ENCODE measurements at places on chromosomes 4 and X. TPM values are rescaled to one million over a fixed set of nuclear protein-coding genes. Genes with fewer than 3 reads are reported as not detected.

APBB2 gene
- total RNA-seq = 11.0 TPM

- no peak overlapping the region for H3K27ac ChIP-seq
- H3K36me3 ChIP-seq = peaks cover 2% of the 10 kb centered on the region
- no peak overlapping the region for H3K4me3 ChIP-seq
- peaks cover 47% of the 10 kb centered on the region for H3K4me1 ChIP-seq
- H3K27me3 ChIP-seq = no peaks in the 10 kb centered on the region
These were observed 4.8 kb upstream of the EXOSC9 start for GRCh38 chr4:121796283-121796682.

DNA sequence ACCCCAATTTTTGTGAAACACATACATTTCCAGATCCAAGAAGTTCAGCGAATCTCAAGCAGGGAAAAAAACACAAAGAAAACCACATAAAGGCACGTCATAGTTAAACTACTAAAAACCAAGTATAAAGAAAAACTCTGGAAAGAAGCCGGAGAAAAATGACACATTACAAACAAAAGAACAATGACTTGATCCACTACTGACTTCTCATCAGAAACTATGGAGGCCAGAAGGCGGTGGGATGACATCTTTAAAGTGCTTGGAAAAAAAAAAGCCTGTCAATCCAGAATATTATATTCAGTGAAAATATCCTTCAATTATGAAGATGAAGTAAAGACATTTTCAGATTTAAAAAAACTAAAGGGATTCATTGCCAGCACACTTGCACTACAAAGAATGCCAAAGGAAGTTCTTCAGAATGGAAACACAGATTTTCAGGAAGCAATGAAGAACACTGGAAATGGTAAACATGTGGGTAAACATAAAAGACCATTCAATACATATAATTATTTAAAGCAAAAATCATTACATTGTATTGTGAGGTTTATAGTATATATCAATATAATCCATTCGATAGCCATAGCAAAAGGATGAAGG is 32.6 kb upstream of the PPP2R2C start:
- H3K4me1 ChIP-seq = no peaks in the 10 kb centered on the region
- no peak for DNase-seq
- H3K4me3 ChIP-seq = no peak overlapping the region
- no peak overlapping the region for H3K27ac ChIP-seq
- H3K36me3 ChIP-seq = no peaks in the 10 kb centered on the region

DNA sequence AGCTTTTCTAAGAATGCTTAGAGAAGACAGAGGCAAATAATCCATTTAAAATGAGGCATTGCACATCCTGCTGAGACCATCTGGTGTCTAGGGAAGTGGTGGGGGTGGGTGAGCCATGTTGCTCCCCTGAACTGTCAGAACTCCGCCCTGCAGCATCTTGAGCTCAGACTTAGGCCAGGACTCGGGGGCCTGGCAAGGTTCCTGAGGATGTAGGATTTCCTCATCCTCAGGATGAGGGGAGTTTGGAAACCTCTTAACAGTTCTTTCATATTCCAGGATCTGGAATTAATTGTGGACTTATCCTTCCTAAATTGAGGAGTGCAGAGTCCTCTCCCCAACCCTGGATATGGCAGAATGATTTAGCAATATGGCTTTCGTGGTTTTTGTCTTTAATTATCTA is 6.6 kb downstream of the TLL1 start:
- peaks cover 23% of the 10 kb centered on the region for H3K27me3 ChIP-seq
- no peaks in the 10 kb centered on the region for H3K36me3 ChIP-seq
- DNase-seq = no peak
- no peak overlapping the region for H3K27ac ChIP-seq

PRDM5 gene
- not detected for total RNA-seq

- peaks cover 22% of the 10 kb centered on the region for H3K4me1 ChIP-seq
- peak; percentile 8 for DNase-seq
- H3K36me3 ChIP-seq = peaks cover 2% of the 10 kb centered on the region
- H3K4me3 ChIP-seq = peak overlapping the region; percentile 87
These were observed 895 bp downstream of the SMIM14 start for GRCh38 chr4:39637586-39638353.

PPP2R2C gene
- total RNA-seq = not detected

RNF212 gene
- 0.93 TPM for total RNA-seq

DNA sequence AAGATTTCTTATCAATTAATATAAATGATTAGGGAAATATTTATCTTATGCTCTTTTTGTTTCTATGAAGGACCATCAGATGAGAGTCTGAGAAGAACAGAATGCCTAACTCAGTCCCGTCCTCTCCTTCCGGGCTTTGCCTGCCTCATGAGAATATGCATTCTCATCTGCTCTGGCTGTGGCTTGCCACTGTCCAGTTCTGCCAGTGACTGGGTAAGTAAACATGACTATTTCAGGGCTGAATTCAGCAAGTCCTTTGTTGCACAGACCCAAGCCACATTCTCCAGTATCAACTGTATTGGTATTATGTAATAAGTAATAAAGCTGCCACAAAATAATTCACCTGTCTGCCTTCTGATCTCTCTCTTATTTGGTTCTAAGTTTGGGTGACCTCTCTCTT is 110.7 kb downstream of the WDFY3 start:
- H3K4me1 ChIP-seq = no peaks in the 10 kb centered on the region
- no peaks in the 10 kb centered on the region for H3K36me3 ChIP-seq
- no peak overlapping the region for H3K27ac ChIP-seq
- peaks cover 2% of the 10 kb centered on the region for H3K27me3 ChIP-seq

RAB40AL gene
- 0.44 TPM for total RNA-seq

NDST4 gene
- not detected for total RNA-seq

SLC38A5 gene
- total RNA-seq = 205 TPM

GRCh38 chr4:146260521-146260920 is 46.2 kb downstream of the REELD1 start:
- H3K27ac ChIP-seq = no peak overlapping the region
- no peak overlapping the region for H3K4me3 ChIP-seq
- H3K27me3 ChIP-seq = no peaks in the 10 kb centered on the region
- DNase-seq = no peak

DCAF8L2 gene
- not detected for total RNA-seq

BMP2K gene
- 21.9 TPM for total RNA-seq

DNA sequence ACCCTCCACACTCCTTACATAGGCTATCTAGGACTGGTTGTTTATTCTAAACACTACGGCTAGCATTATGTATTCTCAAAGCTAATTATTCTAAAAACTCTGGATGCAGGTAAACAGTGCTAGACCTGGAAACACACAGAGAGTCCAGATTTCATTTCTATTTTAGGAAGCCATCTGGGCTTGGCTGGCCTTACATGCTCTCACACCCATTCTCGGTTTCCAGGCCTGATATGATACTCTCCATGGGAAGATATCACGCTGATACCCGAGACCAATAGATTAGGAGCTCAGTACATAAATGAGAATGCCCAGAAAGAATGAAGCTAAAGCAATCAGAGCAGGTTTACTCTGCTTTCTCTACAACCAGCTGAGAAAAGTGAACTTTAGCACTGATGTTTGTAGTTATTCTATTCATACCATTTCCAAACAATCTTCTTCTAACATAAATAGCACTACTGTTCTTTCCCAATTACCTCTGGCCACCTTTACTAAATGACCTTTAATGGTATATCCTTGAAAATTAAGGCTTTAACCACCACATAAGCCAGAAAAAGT is 973.3 kb downstream of the PCDH18 start:
- no peak overlapping the region for H3K27ac ChIP-seq
- H3K27me3 ChIP-seq = no peaks in the 10 kb centered on the region
- no peak overlapping the region for H3K4me3 ChIP-seq
- no peaks in the 10 kb centered on the region for H3K36me3 ChIP-seq

ZNF280C gene
- total RNA-seq = 7.4 TPM

IL13RA2 gene
- not detected for total RNA-seq

GRCh38 chrX:74656079-74656745 is 41.8 kb upstream of the RLIM start:
- peaks cover 7% of the 10 kb centered on the region for H3K4me1 ChIP-seq
- H3K27ac ChIP-seq = no peak overlapping the region
- peaks cover 1% of the 10 kb centered on the region for H3K27me3 ChIP-seq
- DNase-seq = no peak
- H3K4me3 ChIP-seq = no peak overlapping the region
- no peaks in the 10 kb centered on the region for H3K36me3 ChIP-seq

GRCh38 chr4:87108142-87108546 is 112.3 kb downstream of the KLHL8 start:
- H3K27ac ChIP-seq = no peak overlapping the region
- DNase-seq = no peak
- H3K4me1 ChIP-seq = peaks cover 19% of the 10 kb centered on the region
- H3K36me3 ChIP-seq = peaks cover 33% of the 10 kb centered on the region

DNA sequence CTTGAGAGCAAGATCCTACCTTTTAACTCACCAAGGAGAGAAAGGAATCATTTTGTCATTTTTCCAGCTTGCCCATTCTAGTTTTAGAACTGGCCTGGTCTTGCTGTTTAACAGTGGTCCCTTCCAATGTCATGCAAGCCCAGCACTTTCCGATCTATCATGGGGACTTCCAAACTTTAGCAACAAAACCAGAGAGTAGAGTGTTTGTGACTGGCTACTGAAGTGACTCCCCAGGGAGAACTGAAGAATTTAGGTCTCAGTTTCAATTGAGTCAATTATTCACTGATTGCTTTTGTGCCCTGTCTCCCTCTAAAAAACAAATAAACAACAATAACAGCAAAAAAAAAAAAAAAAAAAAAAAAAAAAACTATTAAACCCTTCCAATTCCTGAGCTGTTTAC is 108.3 kb downstream of the LHFPL1 start:
- no peaks in the 10 kb centered on the region for H3K27me3 ChIP-seq
- H3K36me3 ChIP-seq = no peaks in the 10 kb centered on the region
- no peak overlapping the region for H3K27ac ChIP-seq
- no peaks in the 10 kb centered on the region for H3K4me1 ChIP-seq
- H3K4me3 ChIP-seq = no peak overlapping the region

DNA sequence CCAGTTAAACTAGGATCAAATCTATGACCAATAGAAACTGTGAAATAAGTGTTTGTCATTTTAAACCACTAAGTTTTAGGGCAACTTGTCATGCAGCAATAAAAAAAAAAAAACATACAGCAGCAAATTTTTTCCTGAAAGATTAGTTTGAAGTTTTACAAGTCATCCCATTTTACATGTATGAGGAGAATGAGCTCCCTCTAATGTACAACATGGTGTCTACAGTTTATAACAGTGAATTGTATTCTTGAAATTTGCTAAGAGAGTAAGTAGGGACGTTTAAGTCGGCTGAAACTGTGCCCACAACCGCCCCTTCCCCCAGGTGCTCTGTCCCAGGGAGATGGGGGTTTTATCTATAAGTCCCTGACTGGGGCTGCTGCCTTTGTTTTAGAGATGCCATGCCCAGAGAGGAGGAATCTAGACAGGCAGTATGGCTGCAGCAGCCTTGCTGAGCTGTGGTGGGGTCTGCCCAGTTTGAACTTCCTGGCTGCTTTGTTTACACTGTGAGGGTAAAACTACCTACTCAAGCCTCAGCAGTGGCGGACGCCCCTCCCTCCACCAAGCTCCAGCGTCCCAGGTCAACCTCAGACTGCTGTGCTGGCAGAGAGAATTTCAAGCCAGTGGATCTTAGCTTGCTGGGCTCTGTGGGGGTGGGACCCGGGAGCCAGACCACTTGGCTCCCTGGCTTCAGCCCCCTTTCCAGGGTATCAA is 499.3 kb upstream of the CT83 start:
- no peaks in the 10 kb centered on the region for H3K36me3 ChIP-seq
- no peak overlapping the region for H3K4me3 ChIP-seq
- H3K4me1 ChIP-seq = no peaks in the 10 kb centered on the region
- H3K27me3 ChIP-seq = no peaks in the 10 kb centered on the region

DNA sequence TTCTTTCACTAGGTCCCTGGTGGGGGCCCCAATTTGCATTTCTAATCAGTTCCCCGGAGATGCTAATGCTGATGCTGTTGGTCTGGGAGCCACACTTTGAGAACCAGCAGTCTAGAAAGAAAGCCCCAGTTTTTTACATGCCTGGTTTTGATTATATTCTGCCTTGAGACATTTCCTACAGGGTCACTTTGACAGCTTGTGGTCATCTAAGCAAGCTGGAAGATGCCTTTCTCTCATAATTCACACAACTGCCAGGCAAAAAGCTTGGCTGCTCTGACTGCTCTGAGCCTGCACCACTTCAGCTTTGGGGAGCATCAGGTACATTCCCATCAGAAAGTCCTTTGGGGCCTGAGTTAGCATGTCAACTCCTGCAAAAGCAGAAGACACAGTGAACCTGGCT is 5.9 kb upstream of the PLAC1 start:
- peaks cover 6% of the 10 kb centered on the region for H3K27me3 ChIP-seq
- no peaks in the 10 kb centered on the region for H3K36me3 ChIP-seq
- no peak overlapping the region for H3K27ac ChIP-seq
- no peak for DNase-seq
- no peaks in the 10 kb centered on the region for H3K4me1 ChIP-seq

- peaks cover 11% of the 10 kb centered on the region for H3K36me3 ChIP-seq
- H3K4me3 ChIP-seq = no peak overlapping the region
- peaks cover 44% of the 10 kb centered on the region for H3K4me1 ChIP-seq
- no peak for DNase-seq
These were observed 57.3 kb downstream of the SEPTIN11 start for GRCh38 chr4:77006753-77007353.

FAM9C gene
- 0.05 TPM for total RNA-seq

GRCh38 chrX:108224727-108225621 is 133.4 kb downstream of the ATG4A start:
- H3K27ac ChIP-seq = no peak overlapping the region
- no peak for DNase-seq
- H3K4me3 ChIP-seq = no peak overlapping the region
- H3K4me1 ChIP-seq = no peaks in the 10 kb centered on the region

Measured in activated T-helper 1 cell treated with anti-CD3 and anti-CD28 coated beads, Interleukin-12 subunit alpha, Interleukin-12 subunit beta, Interleukin-2, Interleukin-4 antibody, amounts not matched to agents 30 ng/mL and 10 ng/mL and 1 ng/mL, durations not matched to agents 14 hours and 24 hours and 36 hours (primary cell).